ENCODE measurements at places on chromosomes 1 and 21.

DNA sequence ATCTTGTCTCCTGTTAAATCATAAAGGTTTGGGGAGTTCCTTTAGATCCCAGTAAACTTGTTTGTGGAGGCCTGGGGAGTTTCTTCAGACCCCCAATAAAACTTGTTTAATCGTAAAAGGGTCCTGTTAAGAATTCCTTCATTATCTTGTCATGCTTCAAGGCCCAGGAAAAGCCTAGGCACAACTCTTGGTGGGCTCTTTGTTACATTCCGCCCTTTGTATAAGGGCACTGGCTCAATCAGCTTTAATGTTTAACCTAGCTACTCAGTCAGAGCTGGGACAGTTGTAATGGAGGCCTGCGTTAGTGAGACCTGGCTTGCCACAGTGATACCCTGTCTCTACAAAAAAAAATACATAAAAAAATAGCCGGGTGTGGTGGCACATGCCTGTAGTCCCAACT lies 77.2 kb downstream of the MPZL1 start:
- DNase-seq: no peak

DNA sequence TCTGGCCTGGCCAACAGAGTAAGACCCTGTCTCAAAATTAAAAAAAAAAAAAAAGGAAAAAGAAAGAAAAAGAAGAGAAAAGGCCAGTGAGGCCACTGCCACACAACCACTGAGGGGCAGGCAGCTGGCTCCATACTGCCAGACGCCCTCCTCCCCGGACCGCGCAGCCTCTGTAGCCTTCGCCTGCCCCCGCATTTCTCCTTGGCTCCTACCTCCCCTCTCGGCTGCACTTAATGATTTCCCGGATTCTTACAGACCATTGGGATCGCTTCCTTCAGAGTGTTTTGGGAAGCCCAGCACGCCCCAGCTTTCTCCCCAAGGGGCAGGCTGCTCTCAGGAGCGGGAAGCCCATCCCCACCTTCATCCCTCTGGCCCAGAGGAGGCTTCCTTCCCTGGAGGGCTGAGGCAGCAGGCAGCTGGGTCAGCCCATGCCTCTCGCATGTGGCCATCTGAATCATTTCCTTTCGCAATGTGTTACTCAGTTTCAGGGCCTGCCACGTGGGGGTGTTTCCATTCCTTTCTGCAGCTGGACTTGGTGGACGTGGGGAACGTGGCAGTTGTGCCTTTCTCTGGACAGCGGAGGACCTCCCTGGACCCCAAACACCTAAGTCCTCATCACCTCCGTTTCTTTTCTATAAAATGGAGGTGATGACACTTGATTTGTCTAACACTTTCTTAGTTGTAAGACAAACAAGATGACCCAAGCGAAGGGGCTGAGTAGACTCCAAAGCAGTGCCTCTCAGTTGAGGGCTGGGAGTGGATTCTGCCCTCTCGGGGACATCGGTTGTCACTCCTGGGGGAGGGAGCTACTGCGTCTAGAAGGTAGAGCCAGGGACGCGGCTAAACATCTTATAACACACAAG lies 2.3 kb downstream of the SLC2A5 start:
- DNase-seq: no peak

DNA sequence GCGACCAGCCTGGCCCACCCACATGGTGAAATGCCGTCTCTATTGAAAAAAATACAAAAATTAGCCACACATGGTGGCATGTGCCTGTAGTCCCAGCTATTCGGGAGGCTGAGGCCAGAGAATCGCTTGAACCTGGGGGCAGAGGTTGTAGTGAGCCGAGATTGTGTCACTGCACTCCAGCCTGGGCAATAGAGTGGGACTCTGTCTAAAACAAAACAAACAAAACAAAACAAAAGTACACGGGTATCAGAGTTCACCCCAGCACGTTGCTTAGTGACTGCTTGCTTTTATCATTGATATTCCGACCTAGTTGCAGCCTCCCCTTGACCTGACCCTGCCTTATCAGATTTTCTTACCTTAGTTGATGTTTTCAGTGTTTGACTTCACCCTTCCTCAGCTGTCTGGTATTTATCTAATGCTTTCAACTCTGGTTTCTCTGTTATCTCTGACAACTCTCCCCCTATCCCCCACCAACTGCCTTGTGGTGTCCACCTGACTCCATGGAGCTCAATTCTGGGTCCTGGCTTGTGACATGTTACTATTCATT lies 5.1 kb downstream of the TLCD4 start:
- no peak for DNase-seq

DNA sequence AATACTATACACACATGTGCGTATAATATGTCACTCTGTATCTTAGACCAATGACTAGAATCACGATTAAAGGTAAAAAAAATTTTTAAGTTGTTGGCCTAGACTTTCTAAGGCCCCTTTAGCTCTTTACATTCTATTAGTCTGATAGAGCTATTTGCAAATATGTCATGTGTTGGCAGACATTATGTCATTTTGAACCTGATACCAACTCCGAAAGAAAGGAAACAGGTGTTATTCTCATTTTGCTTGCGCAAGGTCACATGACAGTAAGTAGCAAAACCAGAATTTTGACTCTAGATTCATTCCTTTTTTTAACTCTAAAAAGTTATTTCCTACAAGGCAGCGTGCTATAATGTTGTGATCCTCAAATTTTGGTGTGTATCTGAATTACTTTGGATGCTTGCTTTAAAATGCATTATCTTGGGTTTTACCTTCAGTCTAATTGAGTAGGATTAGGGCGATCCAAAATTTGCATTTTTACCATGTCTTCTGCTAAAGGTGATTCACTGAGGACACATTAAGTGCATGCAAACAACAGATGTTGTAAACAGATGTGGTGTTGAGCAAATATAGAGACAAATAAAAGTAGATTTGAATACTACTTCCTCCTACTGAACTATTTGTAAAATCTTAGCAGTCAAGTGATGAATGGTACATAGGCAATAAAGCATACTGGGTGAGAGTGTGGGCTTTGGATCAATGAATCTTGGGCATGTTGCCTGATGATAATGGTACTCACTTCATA lies 63.5 kb upstream of the KIAA1614 start:
- no peak for DNase-seq

DNA sequence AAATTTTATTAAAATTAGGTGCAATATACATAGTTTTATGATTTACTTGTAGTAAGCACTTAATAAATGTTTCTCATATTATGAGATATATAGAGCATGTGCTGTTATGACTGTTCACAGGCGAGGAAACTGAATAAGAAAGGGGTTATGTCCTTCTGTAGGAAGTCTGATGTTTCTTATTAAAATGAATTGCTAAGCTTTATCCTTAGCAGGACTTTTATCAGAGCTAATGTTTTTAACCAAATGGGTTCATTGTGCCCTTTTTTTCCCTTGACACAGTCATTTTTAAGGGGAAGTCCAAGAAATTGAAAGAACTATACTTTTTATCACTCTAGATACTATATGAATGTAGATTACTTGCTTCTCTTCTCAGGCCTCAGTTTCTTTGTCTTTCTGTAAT lies 285.2 kb downstream of the PTPRC start:
- no peak for DNase-seq

All from A549 (cell line).